Skeletal muscle tissue (tissue), 5 donors: ENCODE measurements at places on chromosomes 5 and 9. TPM values are rescaled to one million over a fixed set of nuclear protein-coding genes. Genes with fewer than 3 reads are reported as not detected.

The LSM11 gene
- total RNA-seq, result 8.9 TPM

The JAKMIP2 gene
- 0.52 TPM for total RNA-seq

The PCDHGA5 gene
- total RNA-seq, result 2.1 TPM

The FOCAD gene
- 108 TPM for total RNA-seq

The NPDC1 gene
- 5.7 TPM for total RNA-seq

The PLAC8L1 gene
- total RNA-seq, result not detected

The LRRC14B gene
- 19.3 TPM for total RNA-seq
